ENCODE measurements at places on chromosomes 16 and 17.

- no peak for DNase-seq
Observed at GRCh38 chr16:2811703-2812471, 5.2 kb upstream of the PRSS21 start.

GRCh38 chr16:66662445-66663194 is 33.9 kb downstream of the CMTM4 start:
- no peak for DNase-seq

- DNase-seq, result no peak
Observed at GRCh38 chr17:40073454-40074174, 10.8 kb downstream of the THRA start.

DNA sequence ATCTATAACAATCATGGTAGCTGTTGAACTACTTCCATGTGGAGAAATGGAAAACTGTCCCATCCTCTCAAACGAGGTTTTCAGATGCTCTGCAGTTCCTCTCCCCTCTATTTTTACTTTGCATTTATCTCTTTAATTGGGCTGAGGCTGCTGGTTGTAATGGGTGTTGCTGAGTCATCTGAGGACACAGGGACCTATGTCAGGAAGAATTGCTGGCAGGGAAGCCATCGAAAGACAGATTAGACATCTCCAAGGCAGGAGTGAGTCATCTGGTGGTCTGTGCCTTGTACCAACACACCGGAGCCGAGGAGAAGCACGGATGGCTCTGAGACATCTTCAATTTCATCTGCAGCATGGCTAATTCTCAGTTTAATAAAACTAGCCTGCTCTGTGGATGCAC is 394.5 kb downstream of the GRIN2A start:
- DNase-seq, result no peak

Measured in activated naive CD4-positive, alpha-beta T cell treated with anti-CD3 and anti-CD28 coated beads, Interleukin-2, amount 50 U/mL, for 16 hours (primary cell).